ENCODE measurements at places on chromosomes 5 and 9. TPM values are rescaled to one million over a fixed set of nuclear protein-coding genes. Genes with fewer than 3 reads are reported as not detected.

The DBH gene
- not detected for total RNA-seq

The FGF1 gene
- 0.98 TPM for total RNA-seq

The IFNK gene
- not detected for total RNA-seq

The SPINK7 gene
- not detected for total RNA-seq

The NR5A1 gene
- not detected for total RNA-seq

The PAM gene
- 152 TPM for total RNA-seq

The NAIP gene
- 5.1 TPM for total RNA-seq

Data from subcutaneous preadipocyte (primary cell).